CD4-positive, alpha-beta memory T cell (primary cell): ENCODE measurements at places on chromosomes 5 and 9.

DNA sequence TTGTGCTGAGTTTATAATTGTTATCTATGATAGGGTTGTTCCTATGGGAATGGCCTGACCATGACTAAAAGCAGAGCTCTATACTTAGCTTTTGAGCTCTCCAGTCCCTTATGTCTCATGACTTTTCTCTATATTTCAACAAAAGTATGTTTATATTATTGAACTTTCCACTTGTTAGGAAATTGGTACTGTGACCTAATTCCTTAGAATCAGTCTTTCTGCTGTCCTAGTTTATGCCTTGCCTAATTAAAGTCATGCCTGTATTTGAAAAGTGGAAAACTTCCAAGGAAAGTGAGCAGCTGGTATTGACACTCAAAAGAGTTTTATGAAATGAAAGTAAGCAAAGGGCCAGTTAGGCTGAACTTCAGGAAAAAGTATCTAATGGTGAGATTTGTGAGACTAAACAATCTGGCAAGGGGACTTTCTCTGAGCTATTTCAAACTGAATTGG, 68.6 kb downstream of the XRCC4 start:
- no peaks in the 10 kb centered on the region for H3K4me1 ChIP-seq
- no peaks in the 10 kb centered on the region for H3K36me3 ChIP-seq
- no peak for DNase-seq
- no peaks in the 10 kb centered on the region for H3K27me3 ChIP-seq
- H3K4me3 ChIP-seq = no peak overlapping the region
- H3K27ac ChIP-seq = no peak overlapping the region

GRCh38 chr5:74396913-74397622, 243.5 kb downstream of the ENC1 start:
- H3K36me3 ChIP-seq = no peaks in the 10 kb centered on the region
- DNase-seq = no peak

GRCh38 chr5:125251703-125252102, 505.3 kb upstream of the ZNF608 start:
- no peaks in the 10 kb centered on the region for H3K4me1 ChIP-seq
- DNase-seq = no peak
- no peak overlapping the region for H3K4me3 ChIP-seq
- no peak overlapping the region for H3K27ac ChIP-seq

GRCh38 chr5:134124289-134125038, 10.0 kb downstream of the TCF7 start:
- DNase-seq = peak; percentile 54
- peaks cover 71% of the 10 kb centered on the region for H3K36me3 ChIP-seq
- peak overlapping the region; percentile 97 for H3K27ac ChIP-seq
- H3K27me3 ChIP-seq = no peaks in the 10 kb centered on the region

DNA sequence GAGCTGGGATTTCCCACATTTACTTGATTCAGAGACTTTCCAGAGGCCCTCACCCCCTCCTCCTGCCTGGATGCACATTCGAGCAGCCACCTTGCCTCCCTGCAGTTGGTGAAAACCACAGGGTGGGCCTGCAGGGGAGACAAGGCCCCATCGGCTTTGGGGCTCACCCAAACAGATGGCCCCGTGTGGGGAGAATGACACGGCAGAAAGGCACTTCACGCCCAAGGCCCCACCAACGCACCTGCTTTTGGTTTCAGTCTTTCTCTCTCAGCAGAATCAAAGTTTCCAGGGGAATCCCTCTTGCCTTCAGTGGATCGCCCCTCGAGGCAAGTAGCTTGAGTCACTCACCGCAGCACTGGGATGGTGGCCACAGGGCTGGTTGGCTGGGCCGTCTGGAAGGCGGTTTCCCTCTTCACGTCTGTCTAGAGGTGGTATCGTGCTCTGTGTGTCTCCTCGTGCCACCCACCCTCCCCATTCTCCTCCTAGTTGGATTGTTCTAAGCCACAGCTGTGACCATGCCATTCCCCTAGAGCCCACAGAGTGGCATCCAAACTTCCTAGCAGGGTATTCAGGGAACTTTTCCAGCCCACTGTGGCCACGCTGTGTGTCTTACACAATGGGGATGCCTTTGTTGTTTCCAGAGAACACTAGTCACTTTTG, 31.8 kb downstream of the SEC61B start:
- H3K27me3 ChIP-seq = no peaks in the 10 kb centered on the region
- H3K4me3 ChIP-seq = no peak overlapping the region
- DNase-seq = peak; percentile 12
- no peak overlapping the region for H3K27ac ChIP-seq

- no peaks in the 10 kb centered on the region for H3K27me3 ChIP-seq
- H3K4me1 ChIP-seq = no peaks in the 10 kb centered on the region
- no peak for DNase-seq
- no peak overlapping the region for H3K4me3 ChIP-seq
These were observed 69.3 kb downstream of the ALDH7A1 start for GRCh38 chr5:126525630-126526245.
